Right cardiac atrium (tissue), 5 donors: ENCODE measurements at places on chromosomes 5 and 9. TPM values are rescaled to one million over a fixed set of nuclear protein-coding genes. Genes with fewer than 3 reads are reported as not detected.

DNA sequence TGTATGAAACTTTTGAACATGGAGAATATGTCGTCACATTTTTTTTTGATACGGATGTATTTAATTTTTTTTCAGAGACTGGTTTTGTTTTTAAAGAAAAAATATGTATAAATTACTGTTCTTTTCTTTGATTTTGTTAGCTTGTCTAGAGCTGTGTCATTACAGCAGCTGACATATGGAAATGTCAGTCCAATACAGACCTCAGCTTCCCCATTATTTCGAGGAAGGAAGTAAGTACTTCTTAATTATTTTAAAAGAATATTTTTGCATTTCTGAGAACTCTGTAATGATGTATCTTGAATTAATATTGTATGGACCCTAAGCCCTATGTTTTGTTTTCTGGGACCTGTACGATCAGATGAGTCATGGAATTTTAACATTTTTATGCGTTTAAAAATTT, 7.6 kb downstream of the TENT2 start:
- DNase-seq, result no peak

GRCh38 chr9:27671636-27672035, 98.4 kb upstream of the C9orf72 start:
- no peak for DNase-seq

The OBP2B gene
- total RNA-seq, result not detected

The GLRA1 gene
- not detected for total RNA-seq
